ENCODE measurements at places on chromosomes 5 and 9.

GRCh38 chr5:123147741-123148140, 58.7 kb downstream of the PRDM6 start:
- DNase-seq, result no peak

DNA sequence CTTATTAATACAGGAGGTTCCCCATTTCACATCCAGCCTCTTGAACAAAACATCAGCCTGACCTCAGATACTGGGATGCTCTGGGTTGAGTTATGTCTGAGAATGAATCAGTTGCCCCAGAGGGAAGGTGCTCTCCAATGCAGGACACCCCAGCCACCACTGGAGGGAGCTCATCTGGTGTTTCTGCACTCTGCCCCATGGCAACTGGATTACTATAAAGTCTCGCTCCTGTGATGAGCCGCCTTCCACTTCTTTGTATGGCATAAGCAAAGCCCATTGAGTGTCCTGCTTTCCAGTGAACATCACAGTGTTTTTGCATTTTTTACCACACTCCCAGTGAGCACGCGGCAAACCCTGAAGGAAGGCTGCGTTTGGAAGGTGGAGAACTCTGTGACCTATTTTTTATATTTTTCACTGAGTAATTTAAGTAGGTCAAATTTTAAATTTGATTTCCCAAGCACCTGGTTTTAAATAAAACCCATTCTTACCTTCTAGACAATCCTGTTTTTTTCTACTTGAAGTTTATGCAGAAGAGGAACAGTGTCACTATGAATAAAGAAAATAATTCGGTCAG, 176.9 kb upstream of the WWC1 start:
- DNase-seq, result peak; percentile 15

GRCh38 chr5:142906863-142907671, 136.9 kb downstream of the ARHGAP26 start:
- no peak for DNase-seq

DNA sequence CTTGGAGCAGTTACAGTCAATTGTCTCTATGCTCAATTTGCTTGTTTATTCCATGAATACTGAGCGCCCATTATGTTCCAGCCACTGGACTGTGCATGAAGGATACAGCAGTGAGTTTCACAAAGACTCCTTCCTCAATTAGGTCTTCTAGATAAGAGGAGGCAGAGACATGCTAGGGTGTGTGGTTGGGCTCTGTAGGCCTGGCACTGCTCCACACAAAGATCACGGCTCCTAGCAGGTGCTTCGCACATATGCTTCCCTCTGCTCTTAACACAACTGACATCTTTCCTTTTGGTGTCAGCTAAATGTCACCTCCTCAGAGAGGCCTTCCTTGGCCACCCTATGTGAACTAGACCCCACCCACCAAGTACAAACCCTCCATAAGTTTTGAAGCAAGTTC, 10.9 kb downstream of the IL12B start:
- no peak for DNase-seq

GRCh38 chr9:561427-561826, 280.1 kb upstream of the DMRT1 start:
- DNase-seq, result no peak

Data from stimulated activated naive CD8-positive, alpha-beta T cell treated with anti-CD3 and anti-CD28 coated beads, Interleukin-15, amount 100 ng/mL, for 72 hours (primary cell).